ENCODE measurements at places on chromosomes 12 and 14. TPM values are rescaled to one million over a fixed set of nuclear protein-coding genes. Genes with fewer than 3 reads are reported as not detected.

DHH gene
- 0.06 TPM for polyA plus RNA-seq

CCDC196 gene
- not detected for polyA plus RNA-seq

KRT79 gene
- 0.75 TPM for polyA plus RNA-seq

GPATCH2L gene
- polyA plus RNA-seq: 4.2 TPM

MANSC4 gene
- polyA plus RNA-seq: not detected

SLCO1B1 gene
- not detected for polyA plus RNA-seq

BATF gene
- polyA plus RNA-seq: 2.0 TPM

SIX6 gene
- not detected for polyA plus RNA-seq

ALX1 gene
- polyA plus RNA-seq: not detected

PLEKHD1 gene
- polyA plus RNA-seq: 0.06 TPM

GALNT6 gene
- polyA plus RNA-seq: 1.1 TPM

SOAT2 gene
- 0.14 TPM for polyA plus RNA-seq

SLC11A2 gene
- 19.5 TPM for polyA plus RNA-seq

CCDC197 gene
- polyA plus RNA-seq: not detected

C12orf75 gene
- polyA plus RNA-seq: 7.9 TPM

MYL6B gene
- 57.3 TPM for polyA plus RNA-seq

PTHLH gene
- polyA plus RNA-seq: 6.8 TPM

CPNE6 gene
- 0.06 TPM for polyA plus RNA-seq

HIGD1C gene
- polyA plus RNA-seq: not detected

NPFF gene
- not detected for polyA plus RNA-seq
